ENCODE measurements at places on chromosomes 2 and 18.
A peak's percentile ranks its signal among the peaks of the same experiment; 100 is the strongest.

DNA sequence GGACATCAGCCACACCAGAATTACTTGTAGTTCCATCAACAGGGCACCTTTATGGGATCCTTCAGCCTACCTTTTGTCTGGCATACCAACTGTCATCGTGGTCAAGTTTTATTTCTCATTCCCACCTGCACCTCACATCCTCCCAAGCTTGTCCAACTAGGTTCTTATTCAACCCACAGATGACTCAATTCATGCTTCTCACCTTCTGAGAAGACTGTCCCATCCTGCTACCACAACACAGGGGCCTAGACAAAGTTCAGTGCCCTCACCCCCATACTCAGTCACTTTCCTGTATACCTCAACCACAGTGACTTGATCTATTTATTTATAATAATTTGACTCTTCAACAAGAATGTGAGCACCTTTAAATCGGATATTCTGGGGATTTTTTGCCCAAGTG lies 114.4 kb upstream of the ACVR1C start:
- DNase-seq = no peak

DNA sequence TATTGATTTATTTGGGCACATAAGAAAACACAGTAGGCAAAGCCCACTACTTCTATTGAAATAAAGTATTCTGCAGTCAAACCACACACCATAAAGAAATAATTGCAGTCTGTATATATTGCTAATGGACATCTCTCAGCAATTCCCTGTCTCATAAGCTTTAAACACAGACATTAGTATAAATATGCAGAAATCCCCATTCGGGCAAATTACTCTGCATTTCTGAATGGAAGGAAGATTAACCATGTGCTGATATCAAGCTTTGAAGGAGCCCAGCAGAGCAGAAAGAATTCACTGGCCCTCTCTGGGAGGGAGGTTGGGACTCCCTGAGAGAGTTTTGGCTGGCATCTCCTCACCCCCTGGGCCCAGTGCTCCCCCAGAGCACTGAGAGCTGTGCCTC lies 269.6 kb downstream of the ATAD2B start:
- no peak for DNase-seq

- no peak for DNase-seq
Measured at GRCh38 chr2:223880796-223881195, 43.4 kb upstream of the AP1S3 start.

- DNase-seq = peak; percentile 88
Measured at GRCh38 chr2:224885836-224886547, 156.3 kb downstream of the DOCK10 start.

GRCh38 chr2:62071126-62071598 lies 124.8 kb upstream of the B3GNT2 start:
- peak; percentile 19 for DNase-seq

DNA sequence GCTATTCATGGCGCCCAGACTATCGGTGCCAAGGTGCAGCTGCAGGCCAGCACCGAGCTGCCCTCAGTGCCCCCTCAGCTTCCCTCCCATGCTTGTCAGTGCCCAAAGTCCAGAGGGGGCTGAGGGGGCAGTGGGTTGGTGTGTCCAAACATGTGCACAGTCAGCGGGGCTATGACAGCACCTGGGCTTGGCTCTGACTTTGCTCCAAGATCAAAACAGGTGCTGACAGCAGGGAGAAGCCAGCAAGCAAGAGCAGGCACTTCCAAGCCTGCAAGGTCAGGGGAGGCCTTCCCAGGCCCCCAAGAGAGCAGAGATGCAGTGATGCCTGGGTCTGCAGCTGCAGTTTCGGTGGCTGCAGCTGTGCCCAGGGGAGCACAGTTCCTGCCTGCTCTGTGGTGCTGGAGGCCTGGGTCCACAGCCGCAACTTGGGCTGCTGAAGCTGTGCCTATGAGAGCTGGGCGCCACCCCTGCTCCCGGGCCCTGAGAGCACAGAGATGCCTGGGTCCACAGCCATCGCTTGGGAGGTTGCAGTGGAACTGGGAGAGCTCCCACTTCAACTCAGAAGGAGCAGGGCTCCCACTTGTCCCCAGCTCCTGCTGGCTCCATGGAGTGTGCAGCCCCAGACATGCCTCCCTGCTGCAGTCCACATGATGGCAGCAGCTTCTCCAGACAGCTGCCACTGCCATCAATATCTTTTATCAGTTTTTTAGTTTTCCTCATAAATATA lies 775.3 kb upstream of the POU3F3 start:
- no peak for DNase-seq

- DNase-seq = no peak
Measured at GRCh38 chr2:47069628-47070154, 85.4 kb downstream of the STPG4 start.

- peak; percentile 2 for DNase-seq
Measured at GRCh38 chr18:41444943-41445342, 510.1 kb upstream of the PIK3C3 start.

GRCh38 chr18:55334875-55335274 lies 253.1 kb downstream of the TCF4 start:
- DNase-seq = no peak

DNA sequence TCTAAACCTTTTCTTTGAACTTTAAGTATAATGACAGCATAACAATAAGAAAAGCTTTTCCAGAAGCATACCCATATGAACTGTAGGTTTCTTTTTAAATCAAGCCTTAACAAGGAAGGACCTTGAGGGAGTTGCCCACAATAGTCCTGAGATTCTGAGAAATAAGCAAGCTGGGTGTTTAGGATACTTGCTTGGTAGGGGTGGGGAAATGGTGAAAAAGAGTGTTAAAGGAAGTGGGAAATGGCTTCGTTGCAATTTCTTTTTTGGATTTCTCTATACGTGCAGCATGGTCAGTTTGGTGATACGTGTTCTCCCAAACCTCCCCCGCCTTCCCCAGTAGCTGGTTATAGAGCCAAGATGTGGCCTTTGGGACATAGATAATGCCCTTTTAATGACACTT lies 17.2 kb downstream of the INSIG2 start:
- no peak for DNase-seq

DNA sequence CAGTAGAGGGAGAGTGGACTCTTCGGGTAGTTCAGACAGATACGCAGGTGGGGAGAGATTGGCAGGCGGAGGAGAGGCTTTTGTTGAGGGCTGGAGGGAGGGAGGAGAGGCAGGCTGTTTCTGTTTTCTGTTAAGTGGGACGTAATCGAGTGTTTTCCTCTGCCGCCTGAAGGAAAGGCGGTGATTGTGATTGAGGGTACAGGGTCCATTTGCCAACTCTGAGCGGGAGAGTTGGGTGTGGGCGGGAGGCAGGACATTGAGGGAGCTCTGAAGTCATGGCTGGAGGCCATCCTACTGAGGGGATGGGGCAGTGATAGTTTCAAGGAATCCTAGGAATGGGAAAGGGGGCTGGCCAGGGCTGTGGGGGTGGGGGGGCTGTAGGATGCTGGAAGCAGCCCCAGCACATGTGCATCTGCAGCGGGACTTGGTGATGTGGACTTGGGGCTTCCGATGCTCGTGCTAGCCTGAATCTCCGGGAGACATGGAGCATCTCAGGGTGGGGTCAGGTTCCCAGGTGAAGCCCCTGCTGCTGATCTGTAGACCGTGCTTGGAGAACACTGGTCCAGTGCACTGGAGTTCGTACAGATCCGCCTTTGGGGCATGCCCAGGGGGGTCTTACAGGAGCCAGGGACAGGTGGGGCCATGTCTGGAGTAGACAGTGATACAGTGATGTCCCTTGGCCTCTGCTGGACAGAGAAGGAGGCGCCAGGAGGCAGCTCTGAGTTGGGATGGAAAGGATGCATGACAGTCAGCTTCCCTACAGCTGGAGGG lies 167.5 kb downstream of the AGAP1 start:
- DNase-seq = no peak
